A172 (cell line): ENCODE measurements at places on chromosomes 2 and 18.

GRCh38 chr2:233233618-233234230 lies 17.7 kb upstream of the ATG16L1 start:
- no peak for DNase-seq

GRCh38 chr18:79632765-79633164 lies 46.8 kb upstream of the CTDP1 start:
- DNase-seq, result no peak

GRCh38 chr18:10130606-10131005 lies 216.8 kb downstream of the VAPA start:
- DNase-seq, result no peak

DNA sequence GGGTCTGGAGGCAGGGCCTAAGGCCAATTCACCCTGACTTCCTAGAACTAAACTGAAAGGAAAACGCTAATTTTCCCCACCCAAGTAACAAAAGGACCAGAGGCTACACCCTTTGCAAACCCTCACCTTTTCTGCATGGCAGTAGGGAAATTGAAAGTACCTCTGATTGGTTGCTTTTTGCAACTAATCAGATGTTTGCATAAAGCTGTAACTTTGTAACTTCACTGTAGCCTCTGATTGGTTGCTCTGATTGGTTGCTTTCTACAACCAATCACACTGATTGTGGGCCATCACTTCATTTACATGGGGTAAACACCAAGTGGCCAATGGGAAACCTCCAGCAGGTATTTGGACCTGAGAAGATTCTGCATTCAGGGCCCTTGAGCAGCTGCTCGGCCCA lies 20.8 kb downstream of the EIPR1 start:
- DNase-seq, result no peak

GRCh38 chr2:44967056-44967455 lies 25.6 kb downstream of the SIX3 start:
- no peak for DNase-seq

- no peak for DNase-seq
These were observed 146.3 kb upstream of the CTAGE1 start for GRCh38 chr18:22564036-22564435.

DNA sequence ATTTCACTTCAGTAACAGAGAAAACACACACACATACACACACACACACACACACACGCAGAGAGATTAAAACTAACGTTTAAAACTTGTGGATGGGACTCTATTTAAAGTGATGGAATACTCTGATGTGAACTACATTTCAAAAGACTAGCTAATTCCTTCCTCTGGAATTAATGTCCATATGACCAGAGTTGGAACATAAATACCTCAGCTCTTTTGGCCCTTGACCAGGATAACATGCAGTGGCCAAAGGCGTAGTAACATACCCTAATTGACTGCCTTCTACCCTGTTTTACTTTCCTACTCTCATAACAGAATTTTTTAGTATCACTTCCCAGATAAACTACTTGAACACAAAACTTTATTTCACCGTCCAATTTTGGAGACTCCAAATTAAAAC lies 671.3 kb upstream of the CHAC2 start:
- no peak for DNase-seq

- DNase-seq, result no peak
These were observed 1029.5 kb upstream of the LRRTM1 start for GRCh38 chr2:81334046-81334445.

DNA sequence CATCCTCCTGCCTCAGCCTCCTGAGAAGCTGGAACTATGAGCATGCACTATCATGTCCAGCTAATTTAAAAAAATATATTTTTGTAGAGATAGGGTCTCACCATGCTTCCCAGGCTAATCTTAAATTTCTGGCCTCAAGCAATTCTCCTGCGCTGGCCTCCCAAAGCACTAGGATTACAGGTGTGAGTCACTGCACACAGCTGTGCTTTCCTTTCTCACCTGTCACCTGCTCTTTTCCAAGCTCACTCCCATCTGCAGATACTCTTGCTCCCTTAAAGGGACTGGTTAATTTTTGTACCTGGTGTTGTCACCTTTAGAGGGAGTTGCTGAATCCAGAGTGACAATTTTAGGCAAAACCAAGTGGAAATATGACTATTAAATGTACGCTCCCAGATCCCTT lies 178.2 kb downstream of the LOXHD1 start:
- DNase-seq, result no peak

DNA sequence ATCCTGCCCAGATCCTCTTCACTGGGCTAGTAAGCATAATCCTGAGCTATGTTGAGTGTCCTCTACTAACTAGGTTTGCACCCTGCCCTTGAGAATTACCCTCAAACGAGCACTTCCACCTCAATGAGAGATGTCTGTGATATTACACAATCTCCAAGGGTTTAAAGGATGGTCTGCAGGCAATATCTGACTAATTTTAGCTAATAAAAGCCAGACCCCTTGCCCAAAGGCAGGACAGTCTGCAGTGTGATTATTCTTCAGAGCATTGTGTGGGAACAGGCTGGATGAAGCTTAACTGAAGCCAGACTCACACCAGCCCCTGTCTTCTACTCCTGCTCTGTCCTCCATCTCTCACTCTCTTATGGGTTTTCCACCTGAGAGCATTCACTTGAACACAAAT lies 544.9 kb upstream of the DDX18 start:
- DNase-seq, result no peak

DNA sequence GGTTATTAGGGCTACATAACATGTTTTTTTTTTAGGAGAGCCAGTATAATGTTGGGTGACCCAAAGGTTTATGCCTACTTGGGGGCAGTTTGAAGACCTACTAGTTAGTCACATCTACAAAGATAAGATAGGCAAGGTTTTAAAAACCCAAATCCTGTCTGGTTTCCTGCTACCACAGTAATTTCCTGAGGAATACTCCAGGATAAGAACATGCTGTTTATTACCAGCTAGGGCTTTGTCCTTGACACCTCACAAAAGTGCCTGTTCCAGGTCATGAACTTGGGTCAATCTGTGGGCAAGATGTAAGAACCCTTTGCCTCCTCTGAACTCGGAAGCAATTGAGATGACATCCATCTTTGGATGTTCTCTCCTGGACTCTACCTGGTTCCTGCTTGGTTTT lies 38.2 kb downstream of the CDC42EP3 start:
- DNase-seq, result no peak

- peak; percentile 97 for DNase-seq
These were observed 230.4 kb upstream of the AGAP1 start for GRCh38 chr2:235263205-235264120.

DNA sequence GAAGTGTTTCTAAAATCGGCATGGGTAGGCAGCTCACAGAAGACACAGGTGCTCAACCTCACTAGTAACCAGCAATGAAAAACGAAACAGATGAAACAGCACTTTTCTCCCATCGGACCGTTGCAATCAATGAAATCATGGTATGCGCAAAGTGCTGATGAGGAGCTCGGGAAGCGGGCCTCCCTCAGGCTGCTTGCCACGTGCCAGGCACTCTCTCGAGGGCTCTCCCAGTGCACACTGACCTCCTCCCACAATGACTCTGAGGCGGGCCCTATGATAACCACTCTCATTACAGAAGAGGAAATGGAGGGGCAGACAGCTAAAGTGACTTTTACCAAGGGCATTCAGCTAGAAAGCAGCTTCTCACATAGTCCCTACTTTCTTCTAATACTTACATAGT lies 3.8 kb upstream of the ANKRD23 start:
- no peak for DNase-seq

DNA sequence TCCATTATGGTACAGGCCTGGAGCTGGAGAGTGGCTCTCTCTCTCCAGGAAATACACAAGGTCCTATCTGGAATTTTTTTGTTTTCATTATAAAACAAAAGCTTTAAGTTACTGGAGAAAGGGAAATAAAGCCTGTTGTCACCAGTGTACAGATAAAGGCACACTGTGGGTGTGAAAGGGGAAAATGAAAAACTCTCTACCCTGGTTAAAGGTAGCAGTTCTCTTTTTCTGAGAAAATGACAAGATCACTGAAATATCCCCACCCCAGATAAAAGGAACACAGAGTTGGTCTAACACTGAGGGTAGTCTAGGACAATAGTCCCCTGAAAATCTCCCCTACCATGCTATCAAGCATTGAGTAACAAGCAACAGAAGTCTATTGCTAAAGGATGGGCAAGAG lies 438.7 kb downstream of the MBD2 start:
- no peak for DNase-seq
